Activated T-helper 1 cell treated with anti-CD3 and anti-CD28 coated beads, Interleukin-2, amount 50 U/mL, for 16 hours (primary cell): ENCODE measurements at places on chromosomes 7 and 10.

DNA sequence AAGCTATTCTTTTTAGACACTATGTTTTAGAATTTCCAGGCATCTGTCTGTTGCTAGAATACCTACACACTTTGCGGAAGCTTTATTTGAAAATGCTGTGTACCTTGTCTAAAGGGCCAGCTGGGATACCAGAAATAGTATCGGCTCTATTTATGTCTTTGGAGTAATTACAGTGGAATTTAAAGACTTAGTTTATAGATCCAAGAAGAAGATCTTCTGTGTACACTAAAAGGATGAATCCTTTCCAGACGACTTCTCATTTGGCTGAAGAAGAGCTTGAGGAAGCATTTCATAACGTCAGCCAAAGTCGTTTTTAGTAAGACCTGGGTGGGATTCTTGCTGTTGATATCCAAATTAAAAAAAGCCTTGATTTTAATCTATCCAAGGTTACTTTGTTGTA, 365.9 kb downstream of the INHBA start:
- no peak for DNase-seq

- DNase-seq, result peak; percentile 47
These were observed 31.6 kb upstream of the TMEM254 start for GRCh38 chr10:80046629-80047441.

DNA sequence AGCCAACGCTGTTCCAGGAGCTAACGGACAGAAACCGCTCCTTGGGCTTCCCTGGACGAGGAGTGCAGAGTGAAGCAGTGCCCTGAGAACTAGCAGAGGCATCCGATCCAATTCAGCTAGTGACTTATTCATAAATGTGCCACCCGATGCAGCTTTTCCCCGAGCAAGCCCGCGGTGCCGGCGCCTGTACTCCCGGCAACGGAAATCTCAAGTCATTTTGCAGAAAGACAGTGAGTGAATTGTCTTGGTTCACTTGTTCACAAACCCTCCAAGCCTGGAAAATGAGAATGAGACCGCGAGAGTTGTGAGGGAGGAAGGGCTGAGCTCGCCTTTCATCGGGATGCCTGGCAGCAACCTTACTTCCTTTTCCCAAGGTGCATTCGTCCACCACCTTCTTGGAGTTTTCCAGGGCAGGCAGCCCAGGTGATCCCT, 87.5 kb downstream of the COBL start:
- DNase-seq, result no peak

GRCh38 chr10:70052462-70053217, at the start of gene MACROH2A2:
TSS of gene MACROH2A2 (plus strand) at chr10:70052846. CDS start at chr10:70075659, 22,813 bp downstream.
- no peak for DNase-seq

DNA sequence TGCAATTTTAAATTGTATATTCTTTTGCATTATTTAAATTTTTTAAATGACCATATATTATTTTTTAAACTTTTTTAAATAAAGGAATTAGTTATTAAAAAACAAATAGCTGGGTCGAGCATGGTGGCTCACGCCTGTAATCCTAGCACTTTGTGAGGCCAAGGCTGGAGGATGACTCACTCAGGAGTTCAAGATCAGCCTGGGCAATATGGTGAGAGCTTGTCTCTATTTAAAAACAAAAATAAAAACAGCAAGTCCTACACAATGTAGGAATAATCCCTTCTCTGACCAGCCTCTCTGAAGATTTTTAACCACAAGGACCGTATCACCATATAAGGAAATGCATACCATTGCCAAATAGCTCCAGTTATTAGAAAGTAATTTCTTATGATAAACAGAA, 19.6 kb downstream of the NOC3L start:
- no peak for DNase-seq
